ENCODE measurements at places on chromosomes 1 and 21.

DNA sequence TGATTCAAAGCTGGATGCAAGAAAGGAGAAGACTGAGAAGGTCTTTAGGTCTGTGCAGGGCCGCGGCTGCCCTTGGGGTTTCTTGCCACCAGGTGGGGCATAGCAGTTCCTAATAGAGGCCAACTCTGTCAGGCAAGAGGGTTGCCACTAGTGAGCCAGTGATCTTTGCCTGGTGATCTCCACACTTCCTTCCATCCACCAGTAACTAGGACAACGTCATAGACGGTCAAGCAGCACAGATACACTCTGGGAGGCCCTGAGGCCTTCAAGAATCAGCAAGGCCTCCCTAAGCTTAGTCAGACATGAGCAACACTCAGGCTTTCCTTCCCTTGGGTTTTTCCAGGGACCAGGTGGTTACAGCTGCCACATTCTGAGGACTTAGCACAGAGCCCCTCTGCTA, 32.9 kb upstream of the ATP2B4 start:
- DNase-seq: peak; percentile 64

DNA sequence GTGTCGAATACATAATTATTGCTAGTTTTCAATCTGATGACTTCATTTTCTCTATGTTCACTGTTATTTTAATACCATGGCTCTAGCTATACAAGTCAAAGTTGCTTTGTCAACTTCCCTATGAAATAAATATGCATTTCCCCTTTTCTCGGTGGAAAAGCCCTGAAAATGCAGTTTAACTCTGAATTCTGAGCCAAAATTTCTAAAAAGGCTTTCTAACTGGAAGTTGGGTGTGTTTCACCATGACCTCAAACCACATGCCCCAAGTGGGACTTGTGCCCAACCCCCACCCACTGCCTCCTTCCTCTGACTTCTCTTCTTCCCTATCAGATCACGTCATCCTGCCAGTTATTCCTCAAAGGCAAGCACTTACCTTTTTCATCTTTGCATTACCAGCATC, 8.9 kb downstream of the MKNK1 start:
- DNase-seq: peak; percentile 36

DNA sequence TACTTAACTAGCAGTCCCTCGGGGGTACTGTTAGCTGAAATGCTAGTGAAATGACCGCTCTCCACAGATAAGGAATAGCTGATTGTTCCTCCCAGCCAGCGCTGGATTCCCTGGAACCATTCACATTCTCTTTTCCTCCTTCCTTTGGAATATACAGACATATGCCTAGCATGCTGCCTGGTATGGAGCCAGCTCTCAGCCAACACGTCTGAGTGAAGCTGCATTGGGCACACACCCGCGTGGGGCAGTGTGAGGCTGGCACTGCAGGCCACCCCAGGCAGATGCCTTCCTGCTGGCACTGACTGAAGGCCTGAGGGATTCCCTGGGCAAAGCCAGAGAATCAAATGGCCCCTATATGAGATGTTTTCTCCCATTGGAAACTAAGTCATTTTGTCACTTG, 66.7 kb downstream of the TLR5 start:
- no peak for DNase-seq

- DNase-seq: no peak
Measured at GRCh38 chr21:38291874-38292273, 35.1 kb downstream of the KCNJ15 start.

- no peak for DNase-seq
Measured at GRCh38 chr1:37631036-37631435, 3.7 kb downstream of the RSPO1 start.

DNA sequence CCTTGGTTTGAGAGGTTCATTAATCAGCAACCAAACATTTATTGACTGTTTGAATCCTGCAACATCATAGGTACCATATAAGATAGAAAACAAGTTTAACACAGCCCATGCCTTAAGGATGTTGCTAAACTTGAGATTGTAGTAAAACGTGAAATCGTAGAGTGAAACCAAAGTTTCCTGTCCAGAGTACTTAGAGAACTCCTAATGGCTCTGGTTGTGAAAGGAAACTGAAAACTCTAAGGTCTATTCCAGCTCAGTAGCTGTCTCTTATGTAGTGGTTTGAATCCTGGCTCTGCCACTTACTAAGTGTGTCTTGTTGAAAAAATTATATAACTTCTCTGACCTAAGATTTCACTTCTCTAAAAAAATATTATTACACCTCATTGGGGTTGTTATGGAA, 310.9 kb downstream of the NTNG1 start:
- DNase-seq: no peak

GRCh38 chr21:46131838-46132651, 23.3 kb downstream of the FTCD start:
- no peak for DNase-seq

- DNase-seq: no peak
Measured at GRCh38 chr1:41848216-41848952, 70.3 kb downstream of the HIVEP3 start.

- no peak for DNase-seq
Measured at GRCh38 chr1:205514211-205515142, 10.0 kb downstream of the CDK18 start.

GRCh38 chr1:179053486-179053885, 27.8 kb downstream of the FAM20B start:
- no peak for DNase-seq

DNA sequence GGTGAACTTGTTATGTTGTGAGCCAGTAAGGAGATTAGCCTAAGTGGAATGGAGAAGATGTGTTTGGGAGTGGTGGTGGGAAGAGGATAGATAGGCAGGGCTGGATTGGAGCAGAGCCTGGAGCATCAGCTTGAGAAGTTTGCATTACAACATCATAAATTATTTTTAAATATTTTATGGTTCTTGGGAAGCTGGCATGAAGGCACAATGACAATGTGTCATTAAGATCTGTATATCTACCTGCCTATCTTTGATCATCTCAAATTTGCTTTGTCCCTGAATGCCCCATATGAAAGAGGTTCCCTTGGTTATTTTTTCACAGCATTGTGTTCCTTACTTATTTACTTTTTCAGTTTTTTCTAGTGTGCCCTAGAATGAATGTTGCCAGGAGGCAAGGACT, 32.3 kb downstream of the HRNR start:
- DNase-seq: no peak

DNA sequence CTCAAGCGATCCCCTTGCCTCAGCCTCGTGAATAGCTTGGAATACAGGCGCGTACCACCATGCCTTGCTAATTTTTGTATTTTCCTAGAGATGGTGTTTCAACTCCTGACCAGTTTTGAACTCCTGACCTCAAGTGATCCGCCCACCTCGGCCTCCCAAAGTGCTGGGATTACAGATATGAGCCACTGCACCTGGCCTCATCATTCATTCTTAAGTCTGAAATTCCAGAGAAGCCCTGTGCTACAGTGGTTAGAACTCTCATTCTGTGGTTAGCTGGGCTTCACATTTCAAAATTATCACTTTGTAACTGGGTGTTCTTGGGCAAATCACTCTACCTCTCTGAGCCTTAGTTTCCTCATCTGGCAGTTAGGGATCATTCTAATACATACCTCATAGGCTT, 86.1 kb upstream of the POU3F1 start:
- no peak for DNase-seq

DNA sequence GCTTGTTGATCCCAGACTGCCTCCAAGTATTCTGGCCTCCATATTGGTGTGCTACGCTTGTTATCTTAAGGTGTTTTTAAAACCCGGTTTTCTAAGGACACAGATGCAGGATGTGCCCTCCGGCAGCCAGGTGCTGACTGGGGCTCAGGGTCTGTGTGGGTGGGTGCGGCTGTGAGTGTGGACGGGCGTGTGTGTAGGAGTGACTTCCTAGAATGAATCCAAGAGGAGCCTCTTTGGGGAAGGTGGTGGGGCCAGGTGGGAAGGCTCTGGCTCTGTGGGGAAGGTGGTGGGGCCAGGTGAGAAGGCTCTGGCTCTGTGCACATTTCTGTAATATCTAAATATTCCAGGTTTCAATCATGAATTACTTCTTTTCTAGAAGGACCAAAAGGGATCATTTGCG, 12.8 kb upstream of the TSPEAR start:
- no peak for DNase-seq

DNA sequence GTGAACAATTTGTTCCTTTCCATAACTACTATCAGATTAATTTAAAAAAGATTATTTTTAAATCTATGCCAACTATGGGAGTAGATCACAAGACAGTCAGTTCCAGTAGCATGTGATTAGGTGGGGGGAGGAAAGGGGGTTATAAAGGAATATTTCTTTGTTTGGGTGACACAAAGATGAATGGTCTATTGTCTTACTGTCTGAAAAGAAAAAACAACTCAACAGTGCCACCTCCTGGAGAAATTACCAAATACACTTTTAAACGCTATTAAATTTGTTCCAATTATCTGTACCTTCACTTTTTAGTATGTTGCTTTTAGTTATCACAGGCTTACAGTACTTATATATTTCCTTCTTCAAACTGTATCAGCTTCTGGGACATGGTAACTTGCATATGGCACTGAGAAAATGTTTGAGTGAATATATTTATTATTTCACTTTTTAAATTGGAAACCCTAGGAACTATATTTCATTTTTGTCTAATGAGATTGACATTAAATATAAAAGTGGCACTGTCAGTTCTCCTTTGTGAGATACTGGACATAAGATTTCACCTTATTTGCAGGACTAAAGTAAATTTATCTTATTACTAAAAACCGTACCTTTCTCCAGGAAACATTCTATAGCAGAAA, 1.7 kb upstream of the SORT1 start:
- peak; percentile 79 for DNase-seq

- DNase-seq: no peak
Measured at GRCh38 chr1:26702680-26703038, 6.8 kb downstream of the ARID1A start.

DNA sequence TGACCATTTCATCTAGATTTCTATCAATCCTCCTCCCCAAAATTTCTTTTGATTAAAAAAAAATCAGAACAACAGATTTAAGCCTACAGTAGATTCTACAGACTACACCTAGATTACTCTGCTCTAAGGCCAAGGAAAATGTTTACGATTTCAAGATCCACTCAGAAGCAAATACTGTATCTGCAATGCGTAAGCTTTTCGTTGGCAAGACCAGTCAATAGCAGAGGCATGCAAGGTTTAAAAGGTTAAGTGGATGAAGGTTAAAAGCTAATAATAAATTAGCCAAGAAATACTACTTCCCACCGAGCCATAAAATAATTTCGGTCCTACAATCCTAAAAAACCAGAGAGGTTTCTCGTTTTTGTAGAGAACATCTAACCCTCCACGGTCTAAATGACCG, 1.3 kb downstream of the CLSTN1 start:
- DNase-seq: no peak

GRCh38 chr1:153505576-153505975, 30.2 kb downstream of the S100A6 start:
- no peak for DNase-seq

All from CD4-positive, alpha-beta T cell treated with Interleukin-17A for 1 hour (primary cell).